ENCODE measurements at places on chromosomes 6 and 20. TPM values are rescaled to one million over a fixed set of nuclear protein-coding genes. Genes with fewer than 3 reads are reported as not detected.
A peak's percentile ranks its signal among the peaks of the same experiment; 100 is the strongest.

VGLL2 gene
- not detected for total RNA-seq

SEMG1 gene
- not detected for total RNA-seq

BEND6 gene
- total RNA-seq: 0.72 TPM

FAM162B gene
- 4.3 TPM for total RNA-seq

RSPH4A gene
- total RNA-seq: 1.8 TPM

ADRM1 gene
- 64.4 TPM for total RNA-seq

RHAG gene
- not detected for total RNA-seq

ULBP1 gene
- total RNA-seq: 0.72 TPM

RIPK1 gene
- 30.4 TPM for total RNA-seq

COL19A1 gene
- total RNA-seq: 1.1 TPM

SALL4 gene
- total RNA-seq: 0.09 TPM

SAMD5 gene
- total RNA-seq: 9.2 TPM

- no peak for DNase-seq
These were observed 13.5 kb upstream of the PDE10A start for GRCh38 chr6:165676435-165677068.

- no peak for DNase-seq
These were observed 25.1 kb upstream of the RPP40 start for GRCh38 chr6:5028921-5029320.

DNA sequence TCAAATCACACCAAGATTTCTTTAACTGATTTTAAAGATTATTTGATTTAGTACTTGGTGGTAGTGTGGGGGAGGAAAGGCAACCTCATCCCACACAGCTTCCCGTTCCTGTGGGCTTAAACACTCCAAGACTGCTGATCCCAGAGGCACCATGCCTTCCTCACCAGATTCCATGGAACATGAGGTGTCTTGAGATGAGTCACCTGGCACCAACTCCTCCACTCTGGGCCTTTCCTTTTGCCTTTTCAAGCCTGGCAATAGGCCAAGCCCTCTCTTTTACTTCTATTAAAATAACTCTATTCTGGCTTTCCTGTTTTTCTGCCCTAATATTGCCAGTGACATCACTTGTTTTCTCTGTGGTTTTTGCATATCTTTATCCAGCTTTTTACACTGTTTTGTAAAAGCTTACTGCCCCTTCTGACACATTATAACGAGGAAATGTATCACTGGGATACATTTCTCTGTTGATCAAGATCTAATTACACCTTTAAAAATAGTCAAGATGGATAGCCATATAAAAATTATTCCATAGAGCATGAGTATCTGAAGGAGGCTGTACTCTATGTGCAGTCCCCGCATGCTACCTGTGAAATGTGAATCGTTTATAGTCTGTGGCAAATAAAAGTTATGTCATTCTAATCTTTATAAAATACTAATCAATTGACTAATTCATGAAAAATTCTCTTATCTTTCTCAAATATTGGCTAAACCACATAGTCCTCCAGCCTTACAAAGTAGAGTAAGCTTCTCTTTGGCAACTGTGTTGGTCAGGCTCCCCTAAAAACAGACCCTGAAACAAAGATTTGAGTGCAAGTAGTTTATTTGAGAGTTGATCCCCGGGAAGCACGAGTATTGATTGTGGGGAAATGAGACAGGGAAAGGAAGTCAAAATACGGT lies 257.8 kb upstream of the KCNQ5 start:
- no peak for DNase-seq

GRCh38 chr20:47309806-47310426 lies 46.6 kb downstream of the ZMYND8 start:
- no peak for DNase-seq

- DNase-seq: no peak
These were observed 64.4 kb upstream of the TFB1M start for GRCh38 chr6:155378724-155379123.

GRCh38 chr20:15071085-15071808 lies 733.8 kb upstream of the FLRT3 start:
- no peak for DNase-seq

DNA sequence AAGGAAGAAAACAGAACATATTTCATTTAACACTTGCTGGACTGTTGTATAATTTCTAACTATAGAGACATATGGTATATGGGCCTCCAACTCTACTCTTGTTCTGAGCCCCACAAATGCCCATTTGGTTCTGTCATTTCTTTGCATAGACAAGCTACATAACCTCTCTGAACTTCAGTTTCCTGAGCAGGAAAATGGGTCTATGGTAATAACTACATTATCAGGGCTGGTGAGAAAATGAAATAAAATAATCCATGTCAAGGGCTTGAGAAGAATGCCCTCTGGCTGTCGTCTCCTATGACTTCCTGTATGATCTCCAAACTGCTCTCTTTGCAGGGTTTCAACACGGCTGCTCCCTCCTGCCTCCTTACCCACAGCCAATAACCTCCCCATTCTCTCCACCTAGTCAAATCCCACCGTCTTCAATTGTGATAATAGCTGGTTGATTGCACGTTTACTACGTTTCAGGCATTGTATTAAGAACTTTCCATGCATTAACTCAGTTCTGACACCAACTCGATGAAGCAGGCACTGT lies 12.0 kb downstream of the ZCCHC3 start:
- DNase-seq: no peak

- no peak for DNase-seq
These were observed 86.3 kb downstream of the SLC22A23 start for GRCh38 chr6:3370361-3371221.

DNA sequence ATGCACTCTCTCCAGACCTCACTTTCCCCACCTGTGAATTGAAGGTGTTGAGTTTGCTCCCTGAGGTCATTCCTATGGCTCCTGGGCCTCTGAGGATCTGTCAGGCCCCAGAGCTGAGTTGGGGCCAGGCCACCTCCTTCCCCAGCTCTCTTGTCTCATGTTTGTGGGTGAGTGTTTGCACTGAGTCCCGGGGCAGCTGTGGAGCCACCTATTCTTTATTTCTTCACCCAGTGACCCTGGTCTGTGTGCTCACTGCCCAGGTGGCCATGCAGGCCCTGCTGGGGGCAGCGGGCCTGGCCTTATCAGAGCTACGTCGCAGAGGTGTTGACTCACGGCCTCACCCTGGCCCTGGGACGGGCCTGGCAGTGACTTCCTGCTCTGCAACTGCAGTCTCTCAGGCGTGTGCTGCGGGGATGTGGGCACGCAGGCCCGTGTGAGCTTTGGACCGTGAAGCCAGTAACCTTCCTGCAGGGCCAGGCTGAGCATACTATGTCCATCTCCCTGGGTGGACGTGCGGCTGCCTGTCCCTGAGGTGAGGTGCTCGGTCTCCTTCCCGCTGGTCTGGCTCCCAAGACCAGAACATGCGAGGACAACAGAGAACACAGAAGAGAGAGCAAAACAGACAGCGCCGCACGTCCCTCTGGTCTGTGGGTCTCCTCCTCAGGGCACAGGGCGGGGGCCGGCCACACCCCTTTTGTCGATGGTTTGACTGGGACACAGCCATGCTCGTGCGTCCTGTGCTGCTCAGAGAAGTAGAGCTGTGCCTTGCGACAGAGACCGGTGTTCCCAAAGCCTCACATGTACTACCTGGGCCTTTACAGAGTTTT lies 12.1 kb downstream of the TMEM181 start:
- DNase-seq: no peak

DNA sequence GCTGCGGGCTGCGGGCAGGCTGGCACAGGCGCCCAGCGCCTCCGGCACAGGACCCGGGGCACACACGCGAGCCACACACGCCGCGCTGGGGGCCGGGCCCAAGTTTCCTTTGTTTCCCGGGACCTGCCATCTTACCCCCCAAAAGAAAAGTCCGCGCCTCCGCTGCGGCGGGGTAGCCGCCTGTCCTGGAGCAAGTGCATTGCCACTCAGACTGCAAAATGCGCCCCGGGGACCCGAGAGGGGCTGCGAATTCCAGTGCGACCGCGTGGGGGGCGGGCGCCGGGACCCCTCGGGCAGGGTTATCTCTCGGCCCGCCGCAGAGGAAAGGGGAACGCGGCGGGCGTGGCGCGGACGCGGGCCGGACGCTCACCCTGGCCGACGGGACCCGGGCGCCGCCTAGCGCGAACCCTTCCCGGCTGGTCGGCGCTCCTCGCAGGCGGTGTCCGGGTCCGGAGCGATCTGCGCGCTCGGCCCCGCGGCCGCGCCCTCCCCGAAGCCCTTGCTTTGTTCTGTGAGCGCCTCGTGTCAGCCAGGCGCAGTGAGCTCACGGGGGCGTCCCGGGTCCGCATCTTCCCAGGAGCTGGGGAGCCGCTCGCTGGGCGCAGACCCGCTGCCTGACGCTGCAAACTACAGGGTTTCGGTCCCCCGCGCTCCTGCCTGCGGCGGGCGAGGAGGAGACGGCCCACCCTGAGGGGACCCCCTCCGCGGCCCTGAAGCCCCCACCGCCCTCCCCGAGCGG lies 639 bp upstream of the CD24 start:
- peak; percentile 88 for DNase-seq

- DNase-seq: no peak
These were observed 68.8 kb downstream of the TSHZ2 start for GRCh38 chr20:53040693-53041589.

- DNase-seq: no peak
These were observed 173.1 kb downstream of the WDR27 start for GRCh38 chr6:169528755-169529154.

GRCh38 chr6:152372945-152373344 lies 264.2 kb downstream of the SYNE1 start:
- DNase-seq: no peak

DNA sequence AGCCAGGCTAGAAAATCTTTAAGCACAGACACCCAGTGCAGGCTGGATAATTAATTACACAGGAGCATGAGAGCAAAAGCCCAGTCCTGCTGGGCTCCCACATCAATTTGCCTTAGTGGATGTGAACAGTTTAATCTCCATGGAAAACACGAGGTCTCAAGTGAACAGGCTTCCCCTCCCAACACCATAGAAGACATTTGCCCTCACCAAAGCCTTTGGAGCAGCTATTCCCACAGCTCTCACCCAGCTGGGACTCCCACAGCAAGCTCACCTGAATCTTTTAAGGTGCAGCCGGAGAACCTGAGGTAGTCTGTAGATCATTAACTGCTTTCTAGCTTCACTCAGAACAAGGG lies 12.0 kb downstream of the TOMM6 start:
- peak; percentile 52 for DNase-seq

DNA sequence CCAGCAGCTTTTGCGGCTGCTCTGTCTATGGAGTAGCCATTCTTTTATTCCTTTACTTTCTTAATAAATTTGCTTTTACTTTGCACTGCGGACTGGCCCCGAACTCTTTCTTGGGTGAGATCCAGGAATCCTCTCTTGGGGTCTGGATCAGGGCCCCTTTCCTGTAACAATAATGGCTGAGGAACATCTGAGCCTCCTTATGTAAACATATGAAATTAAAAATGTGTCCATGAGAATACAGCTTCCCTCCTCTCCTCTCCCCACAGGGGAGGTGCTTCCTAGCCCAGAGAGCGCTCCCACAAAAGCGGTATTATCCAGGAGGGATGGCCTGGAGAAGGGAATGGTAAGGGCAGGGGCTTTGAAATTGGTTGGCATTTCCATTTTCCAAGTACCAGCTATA lies 81.1 kb downstream of the PSMG4 start:
- no peak for DNase-seq

DNA sequence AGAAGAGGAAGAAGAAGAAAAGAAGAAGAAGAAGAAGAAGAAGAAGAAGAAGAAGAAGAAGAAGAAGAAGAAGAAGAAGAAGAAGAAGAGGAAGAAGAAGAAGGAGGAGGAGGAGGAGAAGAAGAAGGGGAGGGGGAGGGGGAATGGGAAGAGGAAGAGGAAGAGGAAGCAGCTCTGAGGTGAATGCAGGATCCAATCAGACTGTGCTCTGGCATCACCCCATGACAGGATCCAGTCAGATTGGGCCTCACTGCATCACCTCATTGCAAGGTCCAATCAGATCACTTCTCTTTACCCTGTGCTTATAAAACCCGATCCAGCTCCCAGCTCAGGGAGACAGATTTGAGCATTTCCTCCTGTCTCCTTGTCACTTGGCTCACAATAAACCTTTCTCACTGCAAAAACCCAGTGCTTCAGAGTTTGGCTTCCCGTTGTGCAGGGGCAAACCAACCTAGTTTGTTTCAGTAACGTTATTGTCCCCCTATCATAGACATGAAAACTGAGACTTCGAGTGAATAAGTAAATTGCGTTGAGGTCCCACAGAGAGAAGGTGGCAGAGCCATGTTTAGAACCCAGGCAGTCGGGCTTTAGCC lies 28.6 kb upstream of the YWHAB start:
- DNase-seq: no peak

GRCh38 chr6:16420715-16421461 lies 182.5 kb downstream of the GMPR start:
- DNase-seq: no peak

GRCh38 chr20:41293269-41294037 lies 24.1 kb downstream of the ZHX3 start:
- no peak for DNase-seq

DNA sequence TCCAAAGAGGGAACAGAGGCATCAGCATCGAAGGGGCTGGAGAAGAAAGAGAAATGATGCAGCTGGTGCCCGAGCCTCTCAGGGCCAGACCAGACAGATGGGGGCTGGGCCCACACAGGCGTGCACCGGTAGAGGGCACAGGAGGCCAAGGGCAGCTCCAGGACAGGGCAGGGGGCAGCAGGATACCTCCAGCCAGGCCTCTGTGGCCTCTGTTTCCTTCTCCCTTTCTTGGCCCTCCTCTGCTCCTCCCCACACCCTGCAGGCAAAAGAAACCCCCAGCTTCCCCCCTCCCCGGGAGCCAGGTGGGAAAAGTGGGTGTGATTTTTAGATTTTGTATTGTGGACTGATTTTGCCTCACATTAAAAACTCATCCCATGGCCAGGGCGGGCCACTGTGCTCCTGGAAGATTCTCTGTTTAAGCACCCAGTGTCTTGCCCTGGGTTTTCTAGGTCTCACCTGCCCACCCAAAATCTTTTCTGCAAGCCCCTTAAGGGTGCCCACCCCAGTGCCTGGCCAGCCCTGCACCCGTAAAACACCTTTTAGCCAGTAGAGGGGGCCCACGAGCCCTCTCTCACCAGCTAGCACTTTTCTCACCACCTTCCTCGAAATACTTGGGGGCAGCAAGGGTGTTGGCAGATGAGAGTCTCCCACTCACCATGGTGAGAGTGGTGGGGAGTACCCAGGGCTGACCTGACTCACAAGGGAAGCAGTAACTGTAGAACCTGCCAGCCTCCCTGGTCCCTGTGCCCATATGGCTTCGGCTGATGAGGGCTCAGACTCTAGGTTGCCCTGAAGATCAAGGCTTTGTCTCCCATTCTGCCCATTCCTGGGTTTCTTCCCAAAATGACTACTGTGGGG lies 35.7 kb upstream of the ID1 start:
- no peak for DNase-seq

- no peak for DNase-seq
These were observed 105.9 kb upstream of the MLN start for GRCh38 chr6:33909737-33910136.

DNA sequence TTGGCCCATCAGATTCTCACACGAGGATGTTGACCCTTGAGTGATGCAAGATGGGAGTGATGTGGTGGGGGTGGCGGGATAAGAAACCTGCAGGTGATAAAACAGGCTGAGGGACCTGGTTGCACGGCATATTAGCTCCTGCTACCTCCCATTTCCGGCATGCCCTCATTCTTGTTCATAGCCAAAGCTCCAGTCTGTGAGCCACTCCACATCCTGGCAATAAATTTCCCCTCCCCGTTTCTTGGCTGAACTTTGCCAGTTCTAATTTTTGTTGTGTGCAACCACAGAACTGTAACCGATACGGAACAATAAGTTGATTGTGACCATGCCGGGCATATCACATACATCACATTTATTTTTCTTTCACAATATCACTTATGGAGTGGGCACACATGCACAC lies 41.6 kb upstream of the NFATC2 start:
- DNase-seq: no peak

Measured in kidney (tissue), 22 donors.